GDM1 (cell line): ENCODE measurements at places on chromosomes 5 and 9.
A peak's percentile ranks its signal among the peaks of the same experiment; 100 is the strongest.

DNA sequence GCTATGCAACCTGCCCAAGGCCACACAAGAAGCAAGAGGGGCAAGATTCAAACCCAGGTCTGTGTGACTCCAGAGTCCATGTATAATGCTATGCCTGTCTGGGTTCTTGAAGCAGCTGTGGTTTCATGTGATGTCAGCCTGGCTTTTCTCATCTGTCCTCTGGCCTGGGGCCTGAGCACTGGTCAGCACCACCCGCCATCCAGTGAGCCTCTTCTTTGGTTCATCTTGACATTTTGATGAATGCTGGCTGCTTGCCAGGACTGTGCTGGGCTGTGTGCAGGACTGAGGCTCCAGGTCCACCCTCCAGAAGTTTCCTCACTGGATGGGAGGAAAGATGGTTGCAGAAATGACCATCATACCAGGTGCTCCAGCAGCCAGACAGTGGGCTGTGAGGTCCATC lies 61.5 kb downstream of the TSTD2 start:
- no peak for DNase-seq

DNA sequence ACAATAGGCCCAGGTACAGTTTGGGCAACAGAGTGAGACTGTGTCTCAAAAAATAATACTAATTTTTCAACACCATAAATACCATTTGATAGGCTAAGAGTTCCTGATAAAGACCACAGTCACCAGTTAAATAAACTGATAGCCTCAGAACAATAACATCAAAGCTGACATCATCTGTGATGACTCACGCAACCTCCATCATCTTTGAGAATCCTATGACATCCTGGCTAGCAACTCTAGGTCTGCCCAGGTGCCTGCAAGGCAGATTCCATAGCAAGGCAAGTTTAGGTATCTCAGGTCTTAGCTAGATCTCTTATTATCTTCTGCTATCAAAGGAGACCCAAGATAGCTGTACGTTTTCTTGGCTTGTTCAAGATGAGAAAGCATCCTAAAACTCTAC lies 30.5 kb upstream of the UBAP2 start:
- DNase-seq, result no peak

DNA sequence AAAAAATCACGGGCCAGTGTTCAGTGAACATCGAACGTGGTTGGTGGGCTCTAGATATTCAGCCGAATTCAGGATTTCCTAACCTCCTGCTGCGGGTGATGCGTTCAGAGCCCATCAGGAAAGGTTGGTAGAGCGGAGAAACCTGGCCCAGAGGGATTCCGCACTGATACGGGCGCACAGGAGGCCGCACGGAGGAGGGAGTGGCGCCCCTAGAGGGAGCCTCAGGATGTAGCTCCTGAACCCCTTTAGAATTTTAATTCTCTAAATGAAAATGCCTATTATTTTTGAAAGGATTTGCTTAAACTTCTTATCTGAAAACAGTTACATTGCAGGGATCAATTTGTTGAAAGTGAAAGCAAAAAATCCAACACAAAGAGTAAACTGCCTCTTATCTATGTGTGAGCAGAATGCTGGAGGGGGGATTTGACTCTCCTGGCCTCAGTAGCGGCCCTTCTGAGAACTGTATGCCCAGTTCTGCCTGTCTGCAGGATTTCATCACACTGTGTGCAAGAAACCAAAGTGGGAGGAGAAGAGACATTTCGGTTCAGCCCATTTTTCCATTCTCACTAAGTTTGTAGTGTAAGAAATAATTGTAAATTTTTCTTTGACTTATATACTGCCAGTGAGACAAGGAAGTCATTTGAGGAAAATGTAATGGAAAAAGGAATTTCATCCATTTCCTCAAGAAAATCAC lies 75.9 kb downstream of the TENT4A start:
- no peak for DNase-seq

GRCh38 chr5:10913841-10914240 lies 152.8 kb upstream of the DAP start:
- DNase-seq, result peak; percentile 38

DNA sequence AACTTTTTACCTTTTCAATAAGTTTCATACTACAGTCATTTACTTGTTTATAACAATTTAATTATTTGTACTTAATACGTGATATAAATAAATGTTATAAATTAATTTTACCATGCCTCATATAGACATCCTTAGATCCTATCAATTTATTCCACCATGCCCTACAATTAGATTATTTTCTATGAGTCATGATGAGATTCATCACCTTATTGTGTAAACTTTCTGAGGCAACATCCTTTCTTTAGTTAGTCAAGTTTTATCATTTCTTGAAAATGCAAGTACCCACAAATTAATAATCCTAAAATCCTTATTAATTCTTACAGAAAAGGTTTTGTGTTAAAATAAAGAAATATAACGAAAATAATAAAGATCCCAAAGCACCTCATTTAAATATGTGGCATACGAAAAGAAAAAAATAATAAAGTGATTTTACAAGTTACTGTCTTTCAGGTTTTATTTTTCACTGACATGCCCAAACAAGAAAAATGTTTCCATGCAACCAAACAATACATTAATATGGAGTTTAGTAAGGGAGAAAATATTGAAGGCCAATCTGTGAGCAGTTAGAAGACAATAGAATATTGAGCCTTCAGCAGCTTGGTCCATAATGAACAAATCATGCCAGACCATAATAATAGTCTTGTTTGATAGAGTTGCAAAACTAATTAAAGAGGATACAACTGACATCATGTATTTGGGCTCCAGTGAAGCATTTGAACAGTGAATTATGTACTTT lies 188.7 kb upstream of the MRPS30 start:
- no peak for DNase-seq

DNA sequence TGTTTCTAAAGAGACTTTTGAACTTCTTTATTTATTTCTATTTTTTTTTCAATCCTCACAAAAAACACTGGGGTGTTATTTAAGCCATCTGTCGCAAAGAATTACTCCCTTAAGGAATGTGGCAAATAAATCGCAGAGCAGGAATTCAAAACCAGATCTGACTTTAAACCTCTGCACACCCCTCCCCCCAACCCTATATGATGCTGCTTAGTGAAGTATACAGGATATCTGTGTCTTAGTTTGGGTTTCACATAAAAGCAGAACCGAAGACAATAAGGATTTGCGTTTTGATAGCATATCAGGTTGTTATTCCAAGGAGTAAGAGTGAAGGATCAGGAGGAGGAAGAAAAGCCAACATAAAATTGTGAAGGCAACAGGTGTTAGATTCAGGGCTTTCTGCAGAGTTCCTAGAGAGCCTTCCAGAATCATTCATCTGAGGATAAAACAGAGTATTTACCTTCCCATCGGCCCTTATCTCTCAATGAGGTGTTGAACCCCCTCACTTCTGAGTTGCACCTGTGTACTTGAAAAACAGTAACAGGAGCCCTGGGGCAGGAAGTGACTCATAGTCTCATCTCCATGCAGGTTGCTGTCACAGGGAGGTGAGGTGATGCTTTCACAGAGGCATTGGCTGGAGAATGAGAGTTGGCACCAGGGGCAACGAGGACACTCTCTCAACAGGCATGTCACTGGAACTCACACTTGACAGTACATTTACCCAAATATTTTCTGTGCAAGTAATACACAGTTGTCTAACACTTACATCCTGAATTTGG lies 33.5 kb upstream of the DMRT3 start:
- DNase-seq, result no peak

DNA sequence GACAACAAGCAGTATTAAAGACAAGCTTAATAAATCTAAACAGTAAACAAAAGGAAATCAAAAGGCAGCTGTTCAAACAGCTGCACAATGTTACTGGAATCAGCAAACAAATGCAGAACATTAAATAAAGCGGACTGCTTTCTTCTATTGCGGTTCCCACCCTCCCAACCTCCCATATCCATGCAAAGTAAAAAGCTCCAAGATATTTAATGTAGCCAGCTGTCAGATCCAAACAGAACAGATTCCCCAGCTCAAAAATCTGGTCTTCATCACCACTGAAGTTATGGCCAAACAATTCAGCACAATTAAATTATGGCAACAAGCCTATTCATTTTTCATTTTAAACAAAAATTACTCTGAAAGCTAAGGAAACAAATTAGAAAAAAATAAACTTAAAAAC lies 75.9 kb downstream of the SLC38A9 start:
- DNase-seq, result no peak

GRCh38 chr9:89835666-89836065 lies 230.9 kb downstream of the GADD45G start:
- no peak for DNase-seq

GRCh38 chr5:52910071-52910470 lies 79.1 kb upstream of the ITGA2 start:
- no peak for DNase-seq

GRCh38 chr9:93262537-93263310 lies 78.8 kb downstream of the WNK2 start:
- no peak for DNase-seq

DNA sequence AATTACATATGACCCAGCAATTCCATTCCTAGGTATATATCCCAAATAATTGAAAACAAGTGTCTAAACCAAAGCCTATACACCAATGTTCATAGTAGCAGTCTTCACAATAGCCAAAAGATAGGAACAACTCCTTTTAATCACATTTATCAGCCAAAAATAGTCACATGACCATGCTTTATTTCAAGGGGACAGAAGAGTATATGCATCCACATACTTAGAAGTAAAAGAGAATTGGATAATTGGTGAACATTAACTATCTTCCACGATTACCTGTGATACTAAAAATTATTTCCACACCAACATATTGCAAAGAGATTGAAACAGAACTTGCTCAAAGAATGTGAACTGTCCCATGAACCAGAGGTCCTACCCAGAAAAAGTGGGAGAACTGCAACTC lies 51.8 kb upstream of the FOXE1 start:
- DNase-seq, result no peak

GRCh38 chr5:119070578-119070827 lies 384 bp upstream of the DMXL1 start:
- DNase-seq, result no peak
